Activated naive CD8-positive, alpha-beta T cell treated with anti-CD3 and anti-CD28 coated beads, Interleukin-2, amount 10 ng/mL, durations not matched to agents 7 days and 5 days (primary cell): ENCODE measurements at places on chromosomes 2 and 18. TPM values are rescaled to one million over a fixed set of nuclear protein-coding genes. Genes with fewer than 3 reads are reported as not detected.

C1QL2 gene
- not detected for total RNA-seq

HRH4 gene
- 0.22 TPM for total RNA-seq

FOXD4L1 gene
- total RNA-seq = 0.14 TPM

INHBB gene
- not detected for total RNA-seq

LYPD1 gene
- total RNA-seq = not detected

PLCD4 gene
- 0.64 TPM for total RNA-seq

FBLN7 gene
- total RNA-seq = 1.8 TPM

PTPRM gene
- 6.6 TPM for total RNA-seq
